PC-3 (cell line): ENCODE measurements at places on chromosomes 1 and 21. TPM values are rescaled to one million over a fixed set of nuclear protein-coding genes. Genes with fewer than 3 reads are reported as not detected.

The DFFB gene
- total RNA-seq: 17.1 and 19.6 TPM in 2 replicates

The CAPN9 gene
- total RNA-seq: not detected in 2 replicates

The LMNA gene
- 864 and 1,095 TPM in 2 replicates for total RNA-seq

The SOAT1 gene
- total RNA-seq: 8.6 and 10.5 TPM in 2 replicates

The PYGO2 gene
- 41.7 and 43.3 TPM in 2 replicates for total RNA-seq

The CELA2B gene
- not detected in 2 replicates for total RNA-seq

The RHD gene
- total RNA-seq: not detected in 2 replicates

The SCNM1 gene
- total RNA-seq: 80.3 and 82.4 TPM in 2 replicates

The ACTN2 gene
- not detected in 2 replicates for total RNA-seq

The HDAC1 gene
- total RNA-seq: 182 and 184 TPM in 2 replicates

The DISP1 gene
- total RNA-seq: 0.63 and 1.3 TPM in 2 replicates

The ANXA9 gene
- total RNA-seq: 0.18 and 0.75 TPM in 2 replicates

The IGSF9 gene
- total RNA-seq: 15.6 and 19.9 TPM in 2 replicates

The FOXO6 gene
- total RNA-seq: 1.2 and 5.4 TPM in 2 replicates

The C1orf21 gene
- 1.3 and 7.3 TPM in 2 replicates for total RNA-seq

The OR6N1 gene
- not detected in 2 replicates for total RNA-seq

The CHIA gene
- not detected in 2 replicates for total RNA-seq

The SNRNP40 gene
- total RNA-seq: 230 and 288 TPM in 2 replicates

The C1orf141 gene
- not detected in 2 replicates for total RNA-seq
